ENCODE measurements at places on chromosomes 3 and 15.

DNA sequence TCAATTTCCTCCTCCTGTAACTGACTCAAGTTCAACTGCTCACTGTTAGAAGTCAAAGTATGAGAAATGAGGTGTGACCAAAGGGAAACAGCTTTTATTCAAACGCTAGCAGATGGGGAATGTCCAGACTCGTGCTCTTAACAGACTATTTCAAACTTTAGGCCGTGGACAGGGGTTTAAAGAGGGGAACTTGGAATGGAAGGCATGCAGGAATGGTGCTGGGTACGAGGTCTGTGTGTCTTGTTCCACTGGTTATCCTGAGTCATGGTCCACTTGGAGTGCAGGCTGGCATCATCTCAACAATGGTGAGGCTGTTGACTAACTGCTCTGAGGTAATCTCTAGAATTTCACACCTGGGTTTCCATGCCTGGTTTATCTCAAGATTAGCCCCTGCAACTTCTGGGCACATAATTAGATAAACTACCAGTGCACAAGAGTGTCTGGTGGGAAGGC lies 22.9 kb upstream of the DNAAF4 start:
- DNase-seq, result no peak

GRCh38 chr15:57680021-57680420 lies 26.5 kb upstream of the POLR2M start:
- peak; percentile 17 for DNase-seq

GRCh38 chr15:91599261-91599660 lies 254.2 kb upstream of the SLCO3A1 start:
- no peak for DNase-seq

- no peak for DNase-seq
Measured at GRCh38 chr3:28386049-28386448, 37.4 kb upstream of the AZI2 start.

- DNase-seq, result no peak
Measured at GRCh38 chr3:30843877-30844276, 50.6 kb downstream of the GADL1 start.

- no peak for DNase-seq
Measured at GRCh38 chr15:48556159-48556897, 89.2 kb downstream of the FBN1 start.

GRCh38 chr3:126918355-126918821 lies 64.5 kb upstream of the PLXNA1 start:
- no peak for DNase-seq

DNA sequence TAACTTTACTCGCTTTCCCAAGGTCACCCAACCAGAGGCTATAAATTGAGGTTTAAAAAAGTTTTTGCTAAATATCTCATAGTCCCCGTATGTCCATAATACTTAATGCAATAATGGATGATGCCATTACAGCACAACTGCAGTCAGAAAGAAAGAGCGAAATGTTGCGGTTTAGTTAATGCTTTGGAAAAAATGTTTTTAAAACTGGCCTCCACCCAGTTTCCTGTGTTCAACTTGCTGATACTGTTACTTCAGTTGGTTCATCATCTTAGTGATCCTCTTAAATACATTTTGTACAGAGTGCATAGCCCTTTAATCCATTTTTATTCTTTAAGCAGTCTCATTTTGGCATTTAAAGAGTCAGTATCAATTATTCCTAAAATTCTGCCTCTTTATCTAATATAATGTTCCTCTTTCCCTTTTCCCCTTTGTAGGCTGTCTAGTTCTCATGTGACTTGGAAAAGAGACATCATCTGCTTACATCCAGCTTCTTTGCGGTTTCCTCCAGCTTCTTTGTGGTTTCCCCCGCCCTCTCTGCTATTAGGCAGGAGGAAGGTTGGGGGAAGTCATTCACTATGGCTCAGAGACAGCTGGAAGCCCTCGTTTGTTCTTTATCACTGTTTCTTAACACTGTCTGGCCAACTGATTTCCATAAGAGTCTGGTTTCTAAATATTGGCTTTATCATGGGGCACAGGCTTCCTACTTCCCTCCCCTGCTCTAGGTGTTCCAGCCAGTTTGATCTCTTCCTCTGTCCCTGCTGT lies 154.3 kb downstream of the GOLIM4 start:
- DNase-seq, result peak; percentile 9

GRCh38 chr3:184676927-184677326 lies 34.9 kb downstream of the MAGEF1 start:
- DNase-seq, result no peak

GRCh38 chr3:100777271-100777670 lies 68.0 kb downstream of the TFG start:
- no peak for DNase-seq

- no peak for DNase-seq
Measured at GRCh38 chr3:41317298-41317697, 118.0 kb downstream of the CTNNB1 start.

GRCh38 chr3:34237946-34238345 lies 439.5 kb downstream of the PDCD6IP start:
- DNase-seq, result no peak

- peak; percentile 54 for DNase-seq
Measured at GRCh38 chr3:184261854-184262763, 756 bp upstream of the CAMK2N2 start.

GRCh38 chr3:98613616-98614015 lies 20.2 kb upstream of the CPOX start:
- DNase-seq, result no peak

GRCh38 chr3:114452256-114452655 lies 158.4 kb downstream of the TIGIT start:
- DNase-seq, result no peak

GRCh38 chr3:98553753-98554152 lies 22.0 kb downstream of the GPR15 start:
- no peak for DNase-seq

DNA sequence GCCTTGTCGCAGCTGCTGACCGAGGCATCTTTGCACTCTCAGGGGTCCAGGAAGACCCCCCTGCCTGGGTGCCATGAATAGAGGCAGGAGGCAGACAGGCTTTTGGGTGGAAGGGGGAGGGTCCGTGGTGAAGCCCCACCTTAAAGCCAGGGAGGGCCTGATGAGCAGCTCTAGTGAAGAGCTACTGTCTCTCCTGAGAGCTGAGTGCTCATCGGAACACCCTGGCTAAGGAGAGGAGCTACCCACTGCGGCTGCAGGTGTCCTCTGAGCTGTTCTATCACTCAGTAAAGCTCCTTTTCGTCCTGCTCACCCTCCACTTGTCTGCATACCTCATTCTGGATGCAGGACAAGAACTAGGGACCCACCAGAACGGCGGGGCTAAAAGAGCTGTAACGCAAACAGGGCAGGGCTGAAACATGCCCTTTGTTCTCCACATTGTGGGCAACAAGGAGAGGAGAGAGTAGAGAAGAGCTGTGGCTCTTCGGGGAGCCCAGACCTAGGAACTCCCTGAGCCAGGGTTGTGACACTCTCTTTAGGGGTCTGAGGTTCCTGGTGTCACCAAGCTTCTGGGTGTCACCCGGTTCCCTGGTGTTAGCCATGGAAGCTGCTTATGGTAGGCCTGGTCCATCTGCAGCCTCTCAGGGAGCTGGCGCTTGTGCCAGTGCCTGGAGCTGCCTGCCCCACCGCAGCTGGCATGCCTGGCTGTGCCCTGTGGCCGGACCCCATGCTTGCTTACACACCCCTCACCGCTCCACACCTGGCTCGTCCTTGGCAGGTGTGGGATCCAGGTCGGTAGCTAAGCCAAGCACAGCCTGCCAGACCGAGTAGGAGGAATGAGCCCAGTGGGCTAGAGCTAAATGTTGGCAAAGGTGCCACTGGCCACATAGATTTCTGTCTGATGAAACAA lies 26.2 kb upstream of the TFG start:
- DNase-seq, result no peak

DNA sequence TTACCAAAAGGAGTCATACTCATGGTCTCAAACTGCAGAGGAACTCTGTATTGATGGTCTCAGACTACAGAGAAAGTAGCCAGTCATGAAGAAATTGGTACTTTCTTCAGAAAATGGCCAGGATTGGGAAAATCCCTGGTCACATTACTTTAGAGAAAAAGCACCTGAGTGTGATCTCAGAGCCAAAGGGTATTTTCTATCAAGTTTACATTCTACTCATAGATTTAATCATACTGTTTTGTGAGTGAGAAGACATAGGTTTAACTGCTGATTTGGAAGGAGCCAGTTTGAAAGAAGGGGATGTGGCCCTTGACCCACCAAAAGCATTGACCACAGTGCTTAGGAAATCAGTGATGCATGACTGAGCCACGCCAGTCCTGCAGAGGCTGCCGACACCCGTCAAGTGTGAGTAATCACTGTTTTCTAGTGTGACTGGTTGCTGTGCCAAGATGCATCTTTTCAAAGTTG lies 203.6 kb downstream of the AKAP13 start:
- no peak for DNase-seq

GRCh38 chr3:9791127-9791526 lies 1.1 kb downstream of the TADA3 start:
- no peak for DNase-seq

Data from hepatic stellate cell (primary cell).